ENCODE measurements at places on chromosomes 6 and 20.

GRCh38 chr6:168988280-168988679 is 265.4 kb downstream of the THBS2 start:
- no peak for DNase-seq

DNA sequence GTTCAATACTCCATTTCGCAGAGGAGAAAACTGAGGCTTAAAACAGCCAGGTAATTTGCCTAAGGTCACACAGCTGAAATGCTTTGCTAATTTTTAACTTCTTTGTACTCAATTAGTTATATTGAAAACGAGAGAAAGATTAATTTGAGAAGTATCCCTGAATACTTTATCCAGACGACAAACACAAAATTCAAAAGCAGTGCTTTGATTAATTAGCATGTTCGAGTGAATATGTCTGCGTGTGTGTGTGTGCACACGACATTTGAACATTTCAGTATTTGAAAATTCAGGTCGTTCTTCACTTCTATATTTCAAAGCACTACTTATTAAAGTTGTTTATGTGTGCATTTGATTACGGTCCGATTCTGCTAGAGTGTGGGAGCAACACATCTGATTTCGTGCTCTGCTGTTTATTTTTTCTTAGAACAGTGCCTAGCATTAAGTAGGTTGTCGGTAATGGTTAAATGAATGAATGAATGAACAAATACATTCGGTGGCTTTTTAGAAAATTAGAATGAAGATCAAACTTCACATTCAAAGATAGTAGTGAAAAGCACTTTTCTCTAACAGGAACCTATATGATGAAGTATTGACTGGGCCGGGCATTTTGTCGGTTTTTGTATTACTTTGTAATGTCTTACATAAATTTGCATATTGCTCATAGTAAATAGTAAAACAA is 36.9 kb upstream of the SYNCRIP start:
- DNase-seq = no peak

DNA sequence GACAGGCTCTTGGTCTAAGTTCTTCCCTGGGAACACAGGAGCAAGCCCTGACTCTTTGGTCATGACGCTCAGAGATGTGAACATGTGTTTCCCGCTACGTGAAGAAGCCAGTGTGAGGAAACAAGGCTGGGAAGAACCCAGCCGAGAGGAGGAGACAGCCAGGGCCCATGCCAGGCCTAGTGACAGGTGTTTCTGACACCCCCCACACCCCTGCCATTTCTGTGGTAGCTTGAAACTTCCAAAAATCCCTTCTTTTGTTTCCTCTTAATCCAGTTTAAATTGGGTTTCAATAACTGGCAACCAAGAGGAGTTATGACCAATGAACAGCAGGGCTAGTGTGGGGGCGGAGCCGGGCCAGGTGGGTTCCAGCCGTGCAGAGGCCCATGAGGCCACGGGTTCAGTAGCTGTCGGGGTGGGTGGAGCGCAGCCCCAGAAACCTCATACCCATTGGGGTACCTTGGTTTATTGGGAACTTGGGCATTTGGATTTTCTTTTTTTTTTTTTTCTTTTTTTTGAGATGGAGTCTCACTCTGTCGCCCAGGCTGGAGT is 33.5 kb downstream of the WRNIP1 start:
- no peak for DNase-seq

DNA sequence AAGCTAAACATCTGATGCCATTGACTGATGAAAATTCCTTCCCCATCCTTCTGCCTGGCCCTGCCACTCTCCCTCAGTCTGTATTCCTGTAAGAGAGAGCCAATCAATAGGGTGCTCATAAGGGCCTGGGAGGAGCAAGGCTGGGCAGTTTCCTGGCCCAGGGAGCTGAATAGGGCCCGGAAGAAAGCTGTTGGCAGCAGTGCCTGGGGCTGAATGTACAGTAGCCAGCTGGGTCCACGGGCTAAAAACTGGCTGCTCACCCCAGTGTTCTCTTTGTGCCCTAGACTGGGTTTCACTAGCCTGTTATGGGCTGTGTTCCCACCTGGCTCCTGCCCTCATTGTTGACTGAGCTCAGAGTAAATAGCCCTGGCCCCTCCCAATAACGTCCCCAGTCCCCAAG is 1.7 kb upstream of the WFDC2 start:
- DNase-seq = no peak

DNA sequence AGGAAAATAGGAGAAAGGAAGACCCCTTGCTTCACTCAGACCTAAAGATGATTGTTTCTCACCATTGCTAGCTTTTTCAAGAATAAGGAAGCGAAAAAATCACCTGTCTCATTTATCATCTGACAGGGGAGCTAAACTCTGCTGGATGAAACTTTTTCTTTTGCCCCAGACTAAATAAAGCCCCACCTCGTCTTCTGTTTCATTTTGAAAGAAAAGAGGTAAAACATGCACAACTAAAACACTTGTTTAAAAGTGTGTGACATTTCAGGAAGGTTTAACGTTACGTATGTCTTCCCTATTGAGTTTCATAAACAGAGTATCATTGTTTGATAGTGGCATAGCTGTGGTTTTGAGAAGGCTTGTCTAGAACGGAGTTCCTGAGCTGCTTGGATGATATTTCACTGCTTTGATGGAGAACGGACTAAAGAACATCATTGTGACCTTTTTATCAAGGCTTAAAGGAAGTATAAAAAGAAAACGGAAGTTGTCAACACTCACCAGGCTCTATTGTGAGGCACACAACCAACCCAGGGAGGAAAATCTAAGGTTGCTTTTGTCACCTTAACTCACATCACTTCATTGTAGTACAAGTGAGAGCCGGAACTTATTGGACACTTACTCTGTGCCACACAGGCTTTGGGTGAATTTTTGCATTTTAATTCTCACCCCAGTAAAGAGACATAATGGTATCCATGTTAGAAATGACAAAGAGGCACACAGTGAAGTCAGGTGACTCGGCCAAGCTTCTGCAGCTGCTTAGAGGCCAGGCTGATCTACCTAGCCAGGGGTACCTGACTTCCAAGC is 29.5 kb downstream of the TSHZ2 start:
- DNase-seq = no peak

DNA sequence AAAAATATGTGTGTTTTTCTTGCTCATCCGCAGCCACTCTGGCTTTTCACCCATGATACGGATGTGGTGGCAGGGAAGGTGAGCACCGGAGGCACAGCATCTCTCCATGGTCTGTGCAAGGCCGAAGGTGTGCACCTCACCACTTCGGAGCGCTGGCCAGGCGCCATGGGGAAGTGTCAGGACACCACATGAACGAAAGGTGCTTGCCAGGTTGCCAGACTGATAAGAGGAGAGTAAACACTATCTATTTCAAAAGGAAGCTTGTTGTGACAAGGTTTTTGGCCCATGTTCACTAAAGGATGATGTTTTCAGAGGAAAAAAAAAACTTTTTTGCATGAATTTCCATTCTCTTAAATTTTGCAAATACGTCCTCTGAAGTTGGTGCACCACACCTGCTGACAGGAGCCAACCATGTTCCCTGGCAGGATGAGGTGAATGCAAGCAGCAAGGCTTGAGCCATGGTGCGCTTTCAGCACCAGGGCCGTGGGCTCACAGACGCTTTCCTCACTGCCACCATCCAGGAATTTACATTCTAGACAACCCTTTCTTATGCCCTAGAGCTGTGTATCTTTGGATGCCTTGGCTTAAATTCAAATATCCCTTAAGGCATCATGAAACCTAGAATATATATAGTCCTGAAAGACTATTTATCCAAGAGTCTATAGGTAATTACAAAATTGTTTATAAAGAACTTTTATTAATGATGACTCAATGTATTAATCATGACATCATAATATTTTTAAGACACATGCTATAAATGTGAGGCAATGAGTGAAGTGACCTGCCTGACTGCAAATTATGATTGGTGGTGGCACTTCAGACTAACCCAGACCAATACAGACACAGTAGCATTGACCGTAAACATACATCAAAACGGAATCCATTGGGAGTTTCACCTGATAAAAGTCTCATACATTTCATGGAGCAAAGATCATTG is 234.5 kb downstream of the TFAP2A start:
- no peak for DNase-seq

GRCh38 chr6:45665859-45666258 is 288.1 kb upstream of the SUPT3H start:
- no peak for DNase-seq

GRCh38 chr6:149109397-149110070 is 208.0 kb upstream of the TAB2 start:
- DNase-seq = no peak

- no peak for DNase-seq
Measured at GRCh38 chr6:115914098-115914497, 146.6 kb downstream of the FRK start.

- no peak for DNase-seq
Measured at GRCh38 chr6:30679765-30680535, 6.5 kb downstream of the PPP1R18 start.

DNA sequence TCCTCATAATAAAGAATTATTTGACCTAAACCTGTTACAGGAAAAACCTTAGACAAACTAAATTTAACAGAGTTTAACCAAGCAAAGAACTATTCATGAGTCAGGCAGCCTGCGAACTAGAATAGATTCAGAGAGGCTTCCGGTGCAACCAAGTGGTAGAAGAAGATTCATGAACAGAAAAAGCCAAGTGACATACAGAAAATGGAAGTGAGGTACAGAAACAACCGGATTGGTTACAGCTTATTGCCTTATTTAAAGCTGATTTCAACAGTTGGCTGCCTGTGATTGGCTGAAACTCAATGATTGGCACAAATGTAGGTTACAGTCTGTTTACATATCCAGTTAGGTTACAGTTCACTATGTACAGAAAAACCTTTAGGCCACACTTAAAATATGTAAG is 10.1 kb downstream of the PPP1R3G start:
- no peak for DNase-seq

DNA sequence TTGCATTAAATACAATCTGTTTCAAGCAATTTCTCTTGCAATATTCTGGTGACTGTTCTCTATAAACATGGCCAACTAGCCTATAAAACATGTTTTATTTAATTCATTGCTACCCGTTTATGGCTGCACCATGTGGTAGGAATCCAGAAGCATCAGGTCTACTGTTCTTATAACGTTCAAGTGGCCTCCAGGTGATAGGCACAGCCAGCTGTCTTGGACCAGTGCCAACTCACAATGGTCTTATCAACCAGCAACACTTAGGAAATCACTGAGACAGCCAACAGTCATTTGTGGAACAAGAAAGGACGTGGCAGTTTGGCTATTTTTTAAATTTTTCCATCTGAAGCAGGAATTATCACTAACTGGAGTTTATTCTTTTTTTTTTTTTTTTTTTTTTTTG is 193.6 kb downstream of the NKAIN2 start:
- DNase-seq = no peak

GRCh38 chr6:13766201-13766634 is 48.1 kb downstream of the MCUR1 start:
- no peak for DNase-seq

DNA sequence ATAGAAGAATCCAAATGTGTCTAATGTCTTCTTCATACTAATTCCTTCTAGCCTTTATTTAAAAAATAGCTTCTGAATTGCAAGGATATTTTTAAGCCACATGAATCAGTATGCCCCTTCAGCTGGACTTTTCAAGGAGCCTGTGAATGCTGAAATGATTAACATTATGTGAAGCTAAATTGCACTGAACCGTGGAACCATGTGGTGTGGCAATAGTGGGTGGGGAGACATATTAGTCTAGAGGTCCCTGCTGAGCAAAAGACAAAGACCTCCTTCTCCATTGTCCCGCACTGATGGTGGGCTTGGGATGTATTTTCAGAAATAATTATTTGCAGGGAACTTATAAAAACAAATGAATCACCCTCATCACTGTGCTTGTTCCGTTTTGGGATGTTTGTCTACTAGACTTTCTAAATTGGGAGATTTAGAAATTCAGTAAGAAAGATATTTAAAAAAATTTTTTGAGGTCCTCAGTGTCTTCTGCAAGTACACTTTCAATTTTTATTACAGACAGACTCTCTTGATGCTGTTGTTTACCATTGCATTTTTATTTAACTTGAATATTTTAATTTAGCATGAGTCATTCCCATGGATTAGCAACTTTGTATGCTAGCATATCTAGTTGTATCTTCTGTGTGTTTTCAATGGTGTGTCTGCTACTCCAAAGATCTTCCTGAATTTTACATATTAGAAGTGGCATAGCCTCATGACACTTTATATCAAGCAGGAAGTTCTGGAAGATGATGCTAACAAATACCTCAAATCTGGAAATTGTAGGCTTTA is 238.1 kb downstream of the LAMA2 start:
- DNase-seq = no peak

GRCh38 chr6:76706086-76706485 is 633.6 kb upstream of the IMPG1 start:
- no peak for DNase-seq

GRCh38 chr6:152094992-152095592 is 287.6 kb downstream of the ESR1 start:
- no peak for DNase-seq

DNA sequence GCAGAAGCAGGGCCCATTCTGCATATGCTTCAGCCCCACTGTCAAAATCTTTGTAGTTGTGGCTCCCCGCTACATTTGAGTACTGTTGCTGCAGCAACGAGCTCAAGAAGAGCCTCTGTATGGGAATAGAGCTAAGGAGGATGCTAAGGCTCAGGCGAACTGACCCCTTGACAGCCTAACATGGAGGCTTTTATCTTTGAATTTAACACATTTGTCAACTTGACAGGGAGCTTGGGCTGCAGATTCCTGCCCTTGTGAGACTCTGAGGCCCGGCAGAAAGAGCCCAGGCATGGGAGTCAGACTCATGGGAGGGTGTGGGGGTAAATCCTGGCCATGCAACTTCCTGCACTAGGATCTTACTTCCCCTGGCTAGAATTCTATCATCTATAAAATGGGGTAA is 278.7 kb upstream of the CITED2 start:
- DNase-seq = no peak

DNA sequence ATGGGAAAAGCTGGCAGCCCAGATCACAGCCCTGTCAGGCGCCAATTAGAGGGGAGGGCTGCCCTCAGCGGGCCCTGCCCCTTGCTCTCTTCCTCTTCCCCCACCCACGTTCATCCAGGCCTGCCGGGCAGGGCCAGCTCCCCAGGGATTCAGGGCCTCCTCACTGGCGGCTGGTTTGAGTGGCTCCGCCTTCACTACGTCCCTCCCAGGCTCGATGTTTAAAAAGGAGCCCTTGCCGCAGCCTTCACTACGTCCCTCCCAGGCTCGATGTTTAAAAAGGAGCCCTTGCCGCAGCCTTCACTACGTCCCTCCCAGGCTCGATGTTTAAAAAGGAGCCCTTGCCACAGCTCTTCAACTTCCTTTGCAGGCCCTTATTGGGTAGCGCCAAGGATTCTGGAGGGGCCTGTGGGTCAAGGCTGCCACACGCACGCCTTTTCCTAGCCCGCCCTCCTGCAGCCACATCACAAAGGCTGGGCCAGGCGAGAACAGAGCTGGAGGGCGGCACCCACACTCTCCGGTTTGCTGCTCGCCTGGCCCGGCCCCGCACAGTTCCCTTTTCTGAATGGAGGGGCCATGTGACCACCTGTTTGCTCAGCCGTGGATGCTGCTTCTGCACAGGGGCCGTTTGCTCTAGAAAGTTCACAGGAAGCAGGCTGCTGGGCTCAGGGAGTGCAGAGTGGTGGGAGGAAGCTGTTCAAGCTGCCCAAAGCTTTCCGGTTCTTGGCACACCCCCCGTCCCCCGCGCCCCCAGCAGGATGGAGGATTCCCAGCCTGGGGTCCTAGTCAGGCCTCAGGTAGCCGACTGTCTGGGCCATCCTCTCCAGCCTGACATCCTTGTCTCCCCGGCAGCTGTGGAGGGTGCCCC is 1.6 kb downstream of the SLC17A9 start:
- peak; percentile 55 for DNase-seq
